ENCODE measurements at places on chromosomes 4 and X.

GRCh38 chr4:14308229-14308651, 680.7 kb upstream of the BOD1L1 start:
- DNase-seq = no peak

DNA sequence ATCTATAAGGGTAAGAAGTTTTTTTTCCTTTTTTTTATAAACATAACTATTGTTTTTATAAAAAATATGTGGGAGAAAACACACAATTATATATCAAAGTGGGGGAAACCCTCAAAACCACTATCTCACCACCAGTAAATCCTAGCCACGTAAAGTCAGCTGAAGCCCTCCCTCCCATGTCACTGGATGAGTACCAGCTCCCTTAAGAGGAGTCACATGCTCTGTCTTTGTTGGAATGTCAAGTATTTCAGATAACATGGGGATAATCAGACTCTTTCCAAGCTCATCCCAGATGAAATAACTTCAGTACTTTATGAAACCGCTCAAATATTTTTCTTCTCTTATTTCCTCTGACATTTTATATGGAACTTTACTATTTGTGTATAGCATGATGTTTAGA, 2.4 kb downstream of the MYOZ2 start:
- DNase-seq = no peak

- DNase-seq = no peak
These were observed 163.2 kb upstream of the FAM9B start for GRCh38 chrX:9196961-9197640.

- no peak for DNase-seq
These were observed 58.4 kb upstream of the CBR4 start for GRCh38 chr4:169068423-169068822.

DNA sequence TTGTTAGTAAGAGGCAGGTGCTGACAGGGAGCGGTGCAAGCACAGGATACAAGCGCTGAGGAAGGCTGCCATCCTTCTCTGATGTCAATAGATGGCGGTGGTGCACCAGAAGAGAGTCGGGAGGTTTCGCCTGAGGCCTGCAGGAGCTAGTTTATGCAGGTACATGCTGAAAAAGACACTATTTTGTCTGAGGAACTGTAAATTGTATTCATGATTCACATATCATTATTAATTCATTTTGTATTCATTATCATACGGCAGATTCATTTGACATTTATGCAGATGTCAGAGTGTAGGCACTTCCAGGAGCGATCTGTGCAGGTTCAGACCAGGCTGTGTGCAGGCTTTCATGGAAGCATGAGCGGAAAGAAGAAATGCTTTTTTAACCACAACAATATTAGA, 824.0 kb downstream of the STIM2 start:
- DNase-seq = peak; percentile 39

DNA sequence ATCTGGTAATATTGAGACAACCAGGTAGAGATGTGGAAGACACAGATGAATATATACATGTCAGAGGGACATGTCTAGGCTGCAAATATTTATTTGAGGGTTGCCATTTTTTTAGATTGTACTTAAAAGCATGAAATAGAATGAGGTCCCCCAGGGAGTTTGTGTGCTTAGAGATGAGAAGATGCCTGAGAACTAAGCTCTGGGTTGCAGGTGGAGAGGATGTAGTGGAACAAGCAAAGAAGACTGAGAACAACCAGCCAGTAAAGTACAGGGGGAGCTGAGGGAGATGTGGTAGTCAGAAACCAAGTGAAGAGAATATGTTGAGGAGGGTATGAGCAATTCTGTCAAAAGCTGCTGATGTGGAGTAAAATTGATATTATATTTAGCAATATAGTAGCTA, 95.6 kb upstream of the UNC5C start:
- no peak for DNase-seq

GRCh38 chr4:105473324-105474098, at the start of gene PPA2:
TSS of gene PPA2 (minus strand) at chr4:105474062. CDS start at chr4:105474050, 12 bp downstream.
- no peak for DNase-seq

DNA sequence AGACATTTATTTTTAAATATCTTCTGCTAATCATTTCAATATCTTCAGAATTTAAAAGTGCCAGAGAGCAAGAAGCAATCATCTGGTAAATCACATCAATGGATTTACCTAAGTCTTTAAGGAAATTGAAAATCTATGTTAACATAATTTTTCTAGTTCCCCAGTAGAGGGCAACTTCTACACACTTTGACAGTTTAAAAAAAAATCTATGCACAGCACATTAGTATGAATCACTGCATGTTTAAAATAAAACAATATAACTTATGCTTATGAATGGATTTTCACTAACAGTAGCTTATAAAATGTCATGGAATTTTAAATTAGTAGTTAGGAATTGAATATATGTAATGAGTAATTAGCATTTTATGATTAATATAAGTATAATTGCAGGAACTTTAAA, 126.5 kb downstream of the REELD1 start:
- no peak for DNase-seq

- no peak for DNase-seq
These were observed 12.2 kb upstream of the FAM149A start for GRCh38 chr4:186092296-186092695.

DNA sequence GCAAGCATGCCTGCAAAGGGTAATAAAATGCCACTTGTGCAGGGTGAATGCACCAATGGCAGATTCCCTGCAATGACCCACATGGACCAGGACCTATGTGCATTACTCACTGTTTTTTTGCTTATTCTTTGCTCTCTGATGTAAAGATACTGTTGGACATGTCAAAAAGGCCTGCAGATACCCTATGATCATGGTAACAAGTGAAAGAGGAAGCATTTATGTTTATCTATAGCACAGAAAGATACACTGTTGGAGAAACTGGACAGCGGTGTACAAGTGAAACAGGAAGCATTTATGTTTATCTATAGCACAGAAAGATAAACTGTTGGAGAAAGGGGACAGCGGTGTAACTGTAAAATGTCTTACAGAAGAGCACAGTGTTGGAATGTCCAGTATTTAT, 127.5 kb downstream of the PAPSS1 start:
- DNase-seq = no peak

- no peak for DNase-seq
These were observed 13.7 kb upstream of the RASGEF1B start for GRCh38 chr4:81485310-81485980.

- DNase-seq = no peak
These were observed 2143.2 kb upstream of the TENM3 start for GRCh38 chr4:180099957-180100356.

DNA sequence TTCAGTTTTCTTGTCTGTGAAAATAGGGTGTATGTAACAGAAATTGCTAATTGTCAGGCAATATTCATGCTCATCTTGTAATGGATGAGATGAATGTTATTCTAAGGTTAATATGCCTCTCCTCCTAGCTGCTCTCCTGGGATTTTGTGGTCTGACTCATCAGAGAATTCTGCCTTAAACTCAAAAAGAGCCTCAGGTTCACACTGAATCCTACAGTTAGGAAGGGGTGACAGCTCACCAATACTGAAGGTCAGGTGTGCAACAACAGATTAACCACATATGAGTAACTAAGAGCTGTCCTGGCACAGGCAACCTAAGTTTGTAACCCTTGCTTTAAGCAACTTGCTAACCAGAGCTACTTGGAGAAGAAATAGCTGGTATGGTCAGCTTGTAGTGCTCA, 197.7 kb downstream of the SPATA18 start:
- DNase-seq = no peak

GRCh38 chrX:10017872-10018271, 50.7 kb downstream of the CLDN34 start:
- DNase-seq = no peak

- DNase-seq = no peak
These were observed 6.0 kb downstream of the CPZ start for GRCh38 chr4:8598391-8599090.

- DNase-seq = no peak
These were observed 41.3 kb upstream of the MXD4 start for GRCh38 chr4:2303121-2303685.
